NB4 (cell line): ENCODE measurements at places on chromosomes 2 and 18.

- no peak for DNase-seq
Observed at GRCh38 chr18:55839343-55839742, 251.4 kb upstream of the TCF4 start.

DNA sequence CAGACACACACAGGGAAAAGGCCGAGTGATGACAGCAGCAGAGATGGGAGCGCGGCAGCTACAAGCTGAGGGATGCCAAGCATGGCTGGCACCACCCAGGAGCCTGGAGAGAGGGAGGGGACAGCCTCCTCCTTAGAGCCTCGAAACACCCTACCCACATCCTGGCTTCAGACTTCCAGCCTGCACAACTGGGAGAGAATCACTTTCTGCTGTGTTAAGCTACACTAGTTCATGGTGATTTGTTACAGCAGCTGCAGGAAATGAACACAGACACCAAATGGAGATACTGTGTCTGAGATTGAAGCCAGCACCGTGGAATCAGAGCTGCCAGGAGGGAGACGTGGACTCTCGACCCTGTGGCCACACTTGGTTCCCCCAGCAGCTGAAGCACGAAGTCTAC is 27.5 kb upstream of the FOSL2 start:
- no peak for DNase-seq

- no peak for DNase-seq
Observed at GRCh38 chr18:79459946-79460480, 64.3 kb downstream of the NFATC1 start.

GRCh38 chr18:26721854-26722564 is 143.5 kb downstream of the AQP4 start:
- no peak for DNase-seq

DNA sequence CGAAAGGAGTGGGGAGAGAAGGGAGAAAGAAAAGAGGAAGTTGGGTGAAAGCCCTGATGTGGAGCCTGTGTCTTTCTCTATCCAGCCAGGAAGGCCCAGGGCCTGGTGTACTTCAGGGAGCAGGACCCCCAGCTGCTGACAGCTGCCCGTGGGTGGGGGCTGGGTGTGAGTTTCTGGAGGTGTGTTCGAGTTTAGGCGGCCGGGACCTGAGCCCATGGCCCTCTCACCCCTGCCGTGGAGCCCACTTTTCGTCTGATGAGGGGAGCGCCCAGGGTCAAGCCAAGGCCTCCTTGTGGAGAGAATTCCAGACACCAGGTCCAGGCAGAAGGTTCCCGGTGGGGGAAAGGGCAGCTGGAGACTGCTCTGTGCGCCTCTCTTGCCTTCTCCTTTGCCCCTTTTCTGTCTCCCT is 2.2 kb downstream of the SIX3 start:
- DNase-seq = peak; percentile 59

GRCh38 chr18:48442761-48443160 is 33.6 kb upstream of the ZBTB7C start:
- DNase-seq = no peak

DNA sequence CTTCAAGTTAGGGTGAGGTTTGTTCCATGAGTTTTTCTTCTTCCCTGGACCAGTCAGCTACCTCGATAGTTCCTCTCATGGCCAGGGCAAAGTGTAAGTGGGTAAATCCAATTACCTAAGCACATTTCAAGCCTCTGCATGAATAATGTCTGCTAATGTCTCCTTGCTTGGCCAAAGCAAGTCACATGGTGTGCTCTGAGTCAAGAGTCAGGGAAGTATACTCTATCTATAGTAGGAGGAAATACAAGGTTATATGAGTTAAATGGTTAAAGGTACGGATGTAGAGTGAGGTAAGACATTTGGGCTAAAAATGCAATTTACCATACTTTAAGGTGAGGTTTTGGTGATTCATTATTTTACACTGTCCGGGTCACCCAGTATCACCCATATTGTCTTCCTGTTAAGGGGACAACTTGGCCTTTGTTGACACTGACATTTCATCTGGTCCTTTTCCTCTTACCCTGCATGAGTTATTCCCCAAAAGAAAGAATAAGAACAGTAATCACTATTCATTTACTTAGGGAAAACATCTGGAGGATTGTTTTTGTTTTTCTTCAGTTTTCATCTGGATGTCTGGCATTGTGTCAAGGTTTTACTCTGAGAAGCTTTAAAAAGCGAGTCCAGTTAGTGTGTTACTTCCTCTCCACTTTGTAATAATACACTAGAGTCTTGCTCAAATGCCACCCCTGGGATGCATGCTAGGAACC is 405.5 kb downstream of the RND3 start:
- no peak for DNase-seq

- DNase-seq = no peak
Observed at GRCh38 chr18:39460136-39460535, 1894.5 kb upstream of the CELF4 start.

GRCh38 chr2:235659767-235660322 is 166.0 kb downstream of the AGAP1 start:
- DNase-seq = peak; percentile 19

DNA sequence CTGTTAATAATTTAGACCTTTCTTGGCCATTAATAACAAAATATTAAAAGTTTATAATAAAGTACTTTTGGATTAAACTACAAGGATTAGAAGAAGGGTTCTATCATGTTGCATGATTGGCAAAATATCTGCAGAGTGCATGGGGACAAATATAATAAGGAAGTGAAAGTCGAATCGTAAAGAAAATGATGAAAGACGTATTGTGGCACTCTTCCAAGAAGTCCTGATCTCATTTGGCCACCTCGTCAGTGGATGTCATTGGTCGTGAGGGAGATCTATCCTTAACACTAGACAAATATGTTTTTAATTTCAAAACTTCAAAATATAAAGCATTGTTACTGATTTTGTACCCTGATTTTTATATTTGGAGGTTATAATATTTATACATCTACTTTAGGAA is 197.7 kb upstream of the STON1 start:
- DNase-seq = peak; percentile 81

GRCh38 chr2:75894170-75894569 is 183.5 kb upstream of the GCFC2 start:
- no peak for DNase-seq

DNA sequence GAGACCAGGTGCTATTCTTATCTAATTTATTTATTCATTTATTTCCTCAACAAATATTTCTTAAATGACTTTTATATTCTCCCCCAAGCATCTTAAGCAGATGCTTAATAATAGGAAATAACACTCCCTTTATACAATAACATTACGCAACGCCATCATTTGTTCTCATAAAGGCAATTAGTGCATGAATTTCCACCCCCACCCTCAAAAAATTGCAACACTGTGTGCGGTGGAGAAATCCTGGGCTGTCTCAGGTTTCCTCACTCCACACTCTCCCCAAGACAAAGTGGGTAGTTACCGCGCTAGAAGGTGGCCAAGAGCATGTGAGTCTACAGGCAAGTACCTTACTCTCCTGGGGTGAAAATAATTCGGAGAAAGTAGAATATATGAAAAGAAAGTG is 37.0 kb upstream of the CTDP1 start:
- peak; percentile 84 for DNase-seq

DNA sequence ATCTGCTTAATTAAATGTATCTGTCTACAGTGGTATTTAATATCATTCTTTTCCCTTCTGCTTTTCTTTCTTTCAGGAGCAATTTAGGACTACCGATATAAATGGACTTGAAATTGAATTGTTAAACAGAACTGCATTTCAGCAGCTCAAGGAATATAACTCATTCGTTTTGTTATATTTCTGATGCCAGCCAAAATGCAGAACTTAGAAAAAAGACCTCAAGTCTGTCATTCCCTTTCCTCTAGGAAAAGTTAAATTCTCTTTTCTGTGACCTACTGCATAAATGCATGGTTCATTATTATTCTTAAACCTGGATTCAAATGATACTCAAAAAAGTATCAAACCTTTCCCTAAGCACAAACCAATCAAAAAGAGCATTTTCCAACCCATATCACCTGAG is 21.4 kb downstream of the FTCDNL1 start:
- no peak for DNase-seq

- DNase-seq = peak; percentile 90
Observed at GRCh38 chr2:218892693-218893348, 12.2 kb downstream of the WNT10A start.

GRCh38 chr2:173171924-173172643 is 96.4 kb downstream of the MAP3K20 start:
- no peak for DNase-seq

GRCh38 chr2:99410276-99410675 is 73.1 kb downstream of the EIF5B start:
- no peak for DNase-seq

DNA sequence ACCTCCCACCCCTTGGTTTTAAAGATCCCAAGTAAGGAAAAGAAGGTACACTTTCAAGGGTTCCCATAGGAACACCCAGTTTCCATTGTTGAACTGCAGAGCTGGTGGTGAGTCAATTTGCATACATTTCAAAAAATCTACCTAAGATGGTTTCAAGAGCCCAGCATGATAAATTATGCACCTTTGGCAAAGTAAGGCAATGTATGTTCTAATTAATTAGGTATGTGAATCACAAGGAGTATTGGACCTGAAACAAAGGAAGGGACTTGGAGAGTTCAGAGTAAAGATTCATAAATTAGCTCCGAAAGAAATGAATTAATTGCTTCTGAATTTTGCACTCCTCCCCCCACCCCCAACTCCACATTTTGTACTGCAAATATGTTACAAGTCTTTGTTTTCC is 459.7 kb downstream of the LRATD1 start:
- DNase-seq = no peak

- no peak for DNase-seq
Observed at GRCh38 chr2:167764772-167765341, 482.5 kb downstream of the STK39 start.

DNA sequence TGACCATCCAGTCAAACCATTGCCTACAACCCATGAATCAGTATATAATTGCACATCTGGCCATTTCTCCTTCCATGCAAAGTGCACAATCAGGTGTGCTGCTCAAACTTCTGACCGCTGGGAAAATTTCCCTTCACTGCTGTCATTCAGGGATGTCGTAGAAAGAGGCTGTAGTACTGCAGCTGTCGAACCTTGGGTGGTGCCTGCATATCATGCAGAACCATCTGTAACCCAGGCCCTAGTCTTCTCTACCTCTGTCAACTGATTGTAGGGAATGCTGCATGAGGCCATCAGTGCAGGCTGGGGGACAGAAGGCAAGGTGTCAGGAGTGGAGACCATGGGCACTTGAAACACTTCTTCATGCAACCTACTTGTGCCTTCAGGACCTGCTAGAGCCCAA is 267.5 kb downstream of the CALCRL start:
- DNase-seq = no peak

GRCh38 chr2:130391872-130392670 is 36.2 kb downstream of the PTPN18 start:
- no peak for DNase-seq

GRCh38 chr2:82879803-82880202 is 1579.3 kb downstream of the SUCLG1 start:
- DNase-seq = no peak

DNA sequence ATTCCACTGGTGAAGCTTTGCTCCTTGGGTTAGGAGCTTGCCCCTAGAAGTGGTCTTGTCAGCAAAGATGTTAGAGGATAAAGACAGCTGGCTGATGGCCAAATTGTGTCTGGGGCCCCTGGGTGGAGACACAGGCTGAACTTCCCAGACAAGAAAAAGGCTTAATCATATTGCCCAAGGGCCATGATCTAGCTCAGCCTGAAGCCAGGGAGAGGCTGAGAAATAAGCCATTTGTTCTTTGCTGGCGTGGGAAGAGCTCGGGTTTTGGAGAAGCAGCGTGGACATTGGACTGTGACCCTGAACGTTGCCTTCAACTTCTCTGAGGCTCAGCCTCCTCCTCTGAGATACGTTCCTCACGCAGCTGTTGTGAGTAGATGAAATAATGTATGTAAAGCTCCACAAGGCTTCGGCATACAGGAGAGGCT is 153.0 kb downstream of the ZFP36L2 start:
- DNase-seq = peak; percentile 59

DNA sequence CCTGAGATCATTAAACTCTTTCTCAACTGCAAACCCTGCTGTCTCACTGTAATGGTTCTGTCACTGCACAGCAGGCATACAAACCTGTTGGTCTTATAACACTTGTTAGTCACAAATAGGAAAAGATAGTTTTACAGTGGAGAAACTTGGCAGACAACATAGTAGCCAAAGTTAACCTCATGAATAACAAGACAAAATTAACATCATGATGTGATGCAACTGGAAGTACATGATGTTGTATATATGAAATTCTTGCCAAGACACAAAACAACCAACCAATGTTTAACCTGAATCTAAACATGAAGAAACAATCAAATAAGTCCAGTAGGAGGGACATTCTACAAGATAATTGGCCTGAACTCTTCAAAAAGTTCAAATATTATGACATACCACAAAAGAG is 189.3 kb downstream of the RNF152 start:
- DNase-seq = no peak

DNA sequence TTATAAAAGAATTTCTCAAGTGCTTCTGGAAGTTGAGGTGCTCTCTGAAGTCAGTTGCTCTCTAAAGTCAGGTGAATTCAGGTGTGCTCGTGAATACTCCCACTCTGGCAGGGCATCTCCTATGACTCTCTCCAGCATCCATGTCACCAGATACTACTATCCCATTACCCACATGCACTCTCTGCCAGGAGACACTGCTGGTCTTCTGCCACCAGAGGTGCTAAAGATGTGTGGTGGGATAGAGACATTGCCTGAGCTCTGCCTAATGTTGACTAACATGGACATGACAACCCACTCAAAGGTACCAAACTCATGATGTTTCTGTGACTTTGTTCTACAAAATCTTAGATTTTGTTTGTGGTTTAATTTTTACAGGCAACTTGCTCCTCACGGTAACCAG is 106.4 kb upstream of the HNRNPA3 start:
- DNase-seq = peak; percentile 30

DNA sequence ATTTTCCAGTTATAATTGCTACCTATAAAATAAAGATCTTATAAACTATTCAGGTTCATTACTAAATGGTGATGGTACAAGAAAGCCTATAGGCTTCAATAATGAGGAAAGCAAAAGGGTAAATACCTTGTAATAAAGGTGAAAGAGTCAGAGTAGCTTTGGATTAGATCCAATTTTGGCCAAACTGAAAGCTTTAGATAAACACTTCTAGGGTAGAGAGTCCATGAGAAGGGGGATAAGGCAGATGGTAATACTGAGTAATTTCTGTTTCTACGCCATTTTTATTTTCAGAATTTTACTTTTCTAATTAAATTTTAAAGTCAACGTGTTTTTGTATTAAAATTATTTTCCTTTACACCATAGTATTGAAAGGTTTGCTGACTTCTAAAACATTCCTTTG is 9.4 kb downstream of the CASP8 start:
- no peak for DNase-seq

- no peak for DNase-seq
Observed at GRCh38 chr2:128772671-128773070, 454.0 kb upstream of the HS6ST1 start.

- DNase-seq = no peak
Observed at GRCh38 chr18:3823073-3823472, 373.1 kb downstream of the TGIF1 start.

DNA sequence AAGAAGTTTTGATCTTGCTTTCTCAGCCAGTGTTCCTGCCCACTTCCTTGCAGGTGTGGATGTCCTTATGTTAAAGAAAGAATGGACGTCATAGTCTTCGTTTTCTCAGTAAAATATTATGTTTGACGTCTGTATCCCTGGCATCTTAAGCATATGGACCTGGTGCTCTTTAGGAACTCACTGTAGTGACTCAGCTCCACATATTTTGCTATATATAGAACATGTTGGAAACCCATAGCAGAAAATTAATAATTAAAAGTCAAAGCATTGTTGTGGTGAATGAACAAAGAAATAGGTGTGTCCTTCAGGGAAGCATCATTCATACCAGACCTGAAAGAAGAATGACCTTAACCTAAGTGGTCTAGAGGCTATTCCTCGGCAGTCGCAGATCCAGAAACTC is 196.1 kb downstream of the MCFD2 start:
- no peak for DNase-seq

GRCh38 chr2:254241-254640 is 9.6 kb downstream of the SH3YL1 start:
- no peak for DNase-seq
